Aorta (tissue), 5 donors: ENCODE measurements at places on chromosomes 3 and 15.

DNA sequence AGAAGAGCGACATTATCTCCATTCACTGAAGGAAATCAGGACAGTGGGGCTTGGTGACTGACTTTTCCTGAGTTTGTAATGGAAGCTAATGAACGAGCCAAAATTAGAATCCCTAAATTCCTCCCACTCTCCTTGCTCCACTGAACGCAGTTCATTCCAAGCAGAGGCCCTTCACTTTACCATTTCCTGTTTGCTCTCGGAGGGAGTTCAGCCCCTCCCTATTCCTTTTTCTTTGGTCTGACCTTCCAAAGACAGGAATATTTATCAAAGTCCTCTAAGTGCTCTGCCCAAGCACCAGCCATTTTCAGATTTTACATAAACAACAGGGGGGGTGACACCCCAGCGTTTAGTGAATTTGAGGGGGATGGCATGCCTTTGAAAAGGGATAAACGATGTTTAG, 24.0 kb upstream of the PTPRG start:
- DNase-seq = no peak

- no peak for DNase-seq
Measured at GRCh38 chr3:62538691-62539356, 165.5 kb upstream of the FEZF2 start.

GRCh38 chr15:55823191-55823670, 80.3 kb upstream of the PRTG start:
- no peak for DNase-seq

DNA sequence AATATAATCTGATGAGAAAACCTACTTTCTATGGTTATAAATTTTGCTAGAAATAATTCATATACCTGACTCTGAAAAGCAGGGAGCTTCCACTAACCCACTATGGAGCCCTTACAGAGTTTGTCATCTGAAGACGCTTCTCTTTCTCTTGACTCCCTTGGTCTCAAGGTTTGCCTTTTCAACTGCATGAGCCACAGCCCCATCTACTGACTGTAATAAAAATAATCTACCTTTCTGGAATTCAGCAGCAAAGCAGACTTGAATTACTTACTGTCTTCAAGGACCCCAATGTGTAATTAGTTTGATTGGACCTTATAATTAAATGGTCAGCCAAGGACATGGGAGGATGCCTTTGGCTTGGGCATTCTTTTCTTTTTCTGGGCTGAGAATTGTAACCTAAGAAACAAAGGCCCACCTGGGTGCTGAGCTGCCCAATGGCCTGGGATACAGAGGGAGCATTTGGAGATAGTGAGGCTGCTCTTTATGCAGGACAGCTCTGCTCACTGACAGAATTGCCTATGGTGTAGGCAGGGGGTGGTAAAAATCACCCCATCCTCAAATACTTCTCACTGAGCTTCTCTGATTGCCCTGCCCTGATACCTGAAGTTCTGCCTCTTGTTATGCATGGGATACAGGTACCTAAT, 178.6 kb upstream of the TRIM42 start:
- no peak for DNase-seq

DNA sequence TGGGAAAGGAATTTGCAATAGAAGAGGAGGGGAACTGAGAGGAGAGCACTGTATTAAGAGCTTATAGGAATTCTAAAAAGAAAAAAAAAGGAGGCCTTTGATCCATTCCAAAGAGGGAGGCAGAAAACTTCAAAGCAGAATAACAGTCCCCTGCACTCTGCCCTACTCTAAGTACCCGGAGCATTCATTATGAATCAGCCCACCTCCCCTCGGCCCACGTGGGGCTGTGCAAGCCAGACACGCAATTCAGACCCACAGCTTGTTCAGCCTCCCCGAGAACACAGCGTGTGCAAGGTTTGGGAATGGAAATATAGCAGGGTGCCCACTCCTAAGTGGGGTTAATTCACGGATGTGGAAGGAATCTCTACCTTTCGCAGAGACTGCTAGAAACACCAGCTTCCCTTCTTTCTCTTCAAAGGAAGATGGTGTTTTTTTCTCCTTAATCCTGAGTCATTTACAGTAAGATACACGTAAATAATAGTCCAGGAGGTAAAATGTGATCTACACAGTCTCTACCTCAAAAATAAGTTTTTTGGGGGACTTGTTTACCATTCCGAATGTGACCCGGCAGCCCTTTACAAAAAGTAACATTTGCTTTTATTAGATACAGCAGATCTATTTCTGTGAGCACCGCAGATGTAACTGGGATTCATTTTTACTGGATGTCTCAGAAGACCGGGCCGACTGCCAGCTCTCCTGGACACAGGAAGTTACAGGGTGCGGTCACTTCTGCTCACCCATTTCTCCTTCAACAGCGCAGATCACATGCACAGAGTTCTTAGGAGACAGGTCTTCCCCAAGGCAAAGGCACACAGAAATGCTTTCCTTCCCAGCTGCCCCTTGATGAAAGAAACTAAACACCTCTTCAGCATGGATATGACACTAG, 768.5 kb upstream of the CFAP20DC start:
- DNase-seq = peak; percentile 89

DNA sequence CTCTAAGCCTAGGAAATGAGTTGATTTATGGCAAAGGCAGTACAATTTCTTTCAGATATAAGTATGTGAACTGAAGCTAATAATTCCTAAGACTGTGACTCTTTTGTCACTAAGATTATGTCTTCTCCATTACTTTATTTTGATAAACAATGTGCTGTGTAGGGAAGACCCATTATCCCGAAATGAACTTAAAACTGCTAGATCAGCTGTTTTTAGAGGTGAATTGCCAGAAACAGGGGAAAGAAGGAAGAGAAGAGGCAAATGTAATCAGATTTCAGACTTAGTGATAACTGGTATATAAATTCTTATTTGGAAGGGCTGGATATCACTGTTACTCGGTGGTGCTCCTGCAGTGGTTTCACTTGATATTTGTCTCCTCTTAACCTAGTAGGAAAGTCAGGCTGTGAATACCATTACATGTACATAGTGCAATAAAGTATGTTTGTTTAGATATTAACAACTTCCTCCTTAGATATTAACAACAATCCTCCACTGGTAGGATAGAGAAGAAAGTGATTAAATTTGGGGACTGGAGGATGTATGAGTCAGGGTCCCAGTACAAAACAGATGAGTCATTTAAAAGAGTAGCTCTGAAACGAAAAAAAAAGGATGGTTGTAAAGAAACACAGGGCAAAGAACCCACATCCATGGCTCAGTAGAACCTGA, 338.5 kb upstream of the KCNH8 start:
- DNase-seq = no peak

DNA sequence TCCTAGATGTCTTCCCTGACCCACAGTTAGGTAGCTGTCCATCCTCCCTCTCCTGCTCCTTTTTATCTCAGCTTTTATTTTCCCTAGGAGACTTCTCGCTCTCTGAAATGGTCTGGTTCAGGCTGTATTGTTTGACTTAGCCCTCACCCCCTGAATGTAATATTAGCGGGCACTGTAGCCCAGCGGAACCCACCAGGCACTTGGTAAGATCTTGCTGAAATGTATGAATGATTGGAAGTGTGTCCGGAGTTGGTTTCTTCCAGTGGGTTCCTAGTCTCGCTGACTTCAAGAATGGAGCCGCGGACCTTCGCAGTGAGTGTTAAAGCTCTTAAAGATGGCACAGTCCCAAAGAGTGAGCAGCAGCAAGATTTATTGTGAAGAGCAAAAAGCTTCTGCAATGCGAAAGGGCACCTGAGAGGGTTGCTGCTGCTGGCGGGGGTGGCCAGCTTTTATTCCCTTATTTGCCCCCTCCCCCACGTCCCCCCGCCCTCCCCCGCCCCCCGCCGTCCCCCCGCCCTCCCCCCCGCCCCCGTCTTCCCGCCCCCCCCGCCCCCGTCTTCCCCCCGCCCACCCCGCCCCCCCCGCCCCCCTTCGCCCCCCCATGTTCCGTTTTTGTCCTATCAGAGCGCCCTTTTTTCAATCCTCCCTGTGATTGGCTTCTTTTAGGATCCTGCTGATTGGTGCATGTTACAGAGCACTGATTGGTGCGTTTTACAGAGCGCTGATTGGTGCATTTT, 694 bp upstream of the EEFSEC start:
- DNase-seq = no peak

GRCh38 chr3:14457999-14458398, 55.6 kb downstream of the SLC6A6 start:
- DNase-seq = no peak

- DNase-seq = no peak
Measured at GRCh38 chr3:43753741-43754715, 63.3 kb downstream of the ABHD5 start.

DNA sequence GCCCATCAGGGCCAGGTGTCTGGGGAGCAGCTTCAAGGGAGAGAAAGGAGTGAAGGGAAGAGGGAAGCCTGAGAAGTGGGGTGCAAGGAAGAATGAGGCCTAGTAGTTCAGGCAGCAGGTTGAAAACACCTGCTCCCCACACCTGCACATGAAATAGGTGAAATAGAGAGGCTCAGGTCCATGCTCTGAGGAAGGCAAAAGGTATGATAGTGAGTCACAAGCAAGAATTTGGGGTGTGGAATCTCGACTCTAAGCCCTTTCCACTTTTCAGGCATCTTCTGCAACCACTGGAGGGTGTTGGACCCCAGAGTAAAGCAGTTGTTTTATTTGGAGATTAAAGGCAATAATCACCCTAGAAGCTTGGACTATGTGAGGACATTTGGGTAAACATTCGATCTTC, 157.5 kb downstream of the CTNNB1 start:
- DNase-seq = no peak

DNA sequence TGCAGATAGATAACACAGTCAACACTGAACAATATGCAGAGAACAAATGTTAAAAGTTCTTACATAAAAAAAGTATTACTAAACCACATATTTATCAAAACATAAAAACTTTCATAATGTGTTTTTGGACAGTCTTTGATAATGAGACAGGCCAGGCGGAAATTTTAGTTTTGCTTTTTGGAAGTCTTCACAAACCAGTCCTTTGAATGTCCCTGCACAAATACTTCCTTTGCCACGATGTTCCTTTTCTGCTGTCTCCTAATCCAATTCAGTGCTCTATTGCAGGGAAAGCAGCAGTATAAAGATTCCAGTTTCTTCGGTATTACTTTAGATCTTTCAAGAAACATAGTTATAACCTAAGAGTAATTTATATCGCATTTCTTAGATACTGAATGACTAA, 135.9 kb downstream of the TBL1XR1 start:
- no peak for DNase-seq

DNA sequence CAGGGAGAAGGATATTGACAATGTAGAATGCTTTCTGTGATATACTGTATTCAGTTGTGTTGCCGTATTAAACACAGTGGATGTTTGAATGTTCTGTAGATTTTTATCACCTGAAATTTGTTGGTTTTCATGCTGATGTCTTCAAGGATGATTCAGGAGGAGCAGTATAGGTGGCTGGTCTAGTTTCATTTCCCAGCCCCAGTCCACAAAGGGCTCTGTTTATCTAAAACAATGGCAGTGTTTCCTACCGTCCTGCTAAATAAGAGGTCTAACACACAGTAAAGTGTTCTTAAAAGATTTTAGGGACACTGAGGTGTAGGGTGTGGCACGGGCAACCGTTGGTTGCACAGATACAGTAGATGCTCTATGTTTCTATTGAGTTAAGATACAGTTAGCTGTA, 26.0 kb downstream of the NEO1 start:
- DNase-seq = no peak
